Breast epithelium (tissue), 4 donors: ENCODE measurements at places on chromosomes 5 and 9. TPM values are rescaled to one million over a fixed set of nuclear protein-coding genes. Genes with fewer than 3 reads are reported as not detected.

DNA sequence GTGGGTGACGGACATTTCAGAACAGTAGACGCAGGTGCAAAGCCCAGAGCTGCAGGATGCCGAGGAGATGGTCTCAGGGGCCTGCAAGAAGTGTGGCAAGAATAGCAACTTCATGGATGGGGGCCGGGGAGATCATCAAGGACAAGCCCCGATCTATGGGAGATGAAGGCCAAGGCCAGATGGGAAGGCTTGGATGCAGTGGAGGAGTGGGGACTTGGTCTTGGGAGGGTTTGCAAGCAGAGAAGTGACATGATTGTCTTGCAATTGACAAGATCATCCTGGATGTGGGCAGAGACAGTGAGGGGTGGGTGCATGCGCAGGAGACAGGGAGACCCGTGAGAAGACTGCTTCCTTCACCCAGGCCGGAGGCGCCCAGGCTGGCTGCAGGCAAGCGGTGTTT lies 198.1 kb downstream of the CDK5RAP2 start:
- no peaks in the 10 kb centered on the region for H3K27me3 ChIP-seq
- no peak overlapping the region for H3K4me3 ChIP-seq
- H3K36me3 ChIP-seq: no peaks in the 10 kb centered on the region
- DNase-seq: no peak
- no peak overlapping the region for H3K27ac ChIP-seq

DNA sequence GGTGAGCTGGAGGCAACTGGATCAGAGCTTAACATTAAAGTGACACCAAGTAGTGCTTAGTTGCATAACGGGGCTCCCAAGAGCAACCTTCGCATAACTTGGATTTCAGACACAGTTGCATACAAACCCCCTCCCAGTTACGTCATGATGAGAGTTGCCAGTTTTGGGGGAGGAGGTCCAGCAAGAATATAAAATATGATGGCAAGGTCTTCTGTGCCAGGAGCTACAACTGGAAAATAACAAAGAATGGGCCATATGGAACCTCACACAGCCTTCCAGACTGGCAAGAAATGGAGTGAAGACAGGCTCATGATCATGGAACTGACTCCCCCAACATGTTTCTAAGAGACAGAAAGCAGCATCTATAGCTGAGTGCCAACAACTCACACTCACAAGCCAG lies 8.5 kb downstream of the SPOCK1 start:
- no peak overlapping the region for H3K27ac ChIP-seq
- no peak for DNase-seq
- H3K4me1 ChIP-seq: no peaks in the 10 kb centered on the region
- no peak overlapping the region for H3K4me3 ChIP-seq
- H3K27me3 ChIP-seq: no peaks in the 10 kb centered on the region

The HACD4 gene
- total RNA-seq: 5.1 TPM

DNA sequence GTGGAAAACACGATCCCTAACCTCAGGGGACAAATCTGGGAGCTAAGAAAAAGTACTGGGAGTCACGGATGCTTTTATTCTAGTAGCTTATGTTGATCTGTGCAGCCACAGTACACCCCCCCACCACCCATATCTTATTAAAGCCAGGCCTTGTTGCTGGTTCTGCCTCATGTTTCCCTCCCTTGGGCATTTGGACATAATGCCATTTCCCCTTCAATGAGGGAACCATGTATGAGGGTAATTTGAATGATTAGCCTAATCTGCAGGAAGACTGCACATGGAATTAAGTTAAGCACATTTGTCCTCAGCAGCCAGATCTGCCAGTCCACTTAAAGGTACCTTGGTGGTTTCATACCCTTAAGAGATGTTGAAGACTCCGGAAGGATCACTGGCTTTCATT lies 102.0 kb downstream of the ARHGAP26 start:
- peaks cover 16% of the 10 kb centered on the region for H3K4me1 ChIP-seq
- H3K27me3 ChIP-seq: no peaks in the 10 kb centered on the region
- H3K27ac ChIP-seq: peak overlapping the region; percentile 76
- no peak overlapping the region for H3K4me3 ChIP-seq
- H3K36me3 ChIP-seq: no peaks in the 10 kb centered on the region

The SYNPO gene
- 15.4 TPM for total RNA-seq

DNA sequence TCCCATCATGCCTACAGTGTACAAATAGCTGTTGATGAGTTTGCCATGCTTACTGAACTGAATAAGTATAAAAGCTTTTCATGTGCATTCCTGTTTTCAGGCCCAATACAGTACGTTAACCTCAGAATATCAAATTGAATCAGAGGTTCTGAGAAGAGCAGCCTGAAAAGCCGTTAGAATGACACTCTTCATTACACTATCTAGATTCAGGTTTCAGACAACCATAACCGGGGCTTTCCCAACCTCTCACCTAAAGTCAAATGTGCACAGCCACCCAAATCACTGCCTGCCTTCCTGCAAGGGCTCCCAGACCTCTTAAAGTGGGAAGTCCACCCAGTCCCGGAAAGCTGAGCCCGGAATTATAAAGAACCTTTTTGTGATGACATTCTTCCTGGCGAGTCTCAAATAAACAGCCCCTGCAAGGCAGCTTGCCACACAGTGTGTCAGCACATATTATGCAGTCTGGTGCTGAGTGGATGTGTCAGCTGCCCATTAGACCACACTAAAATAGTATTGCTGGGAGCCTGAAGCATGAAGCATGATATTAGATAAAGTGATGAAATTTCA lies 245.8 kb downstream of the TLE4 start:
- no peak for DNase-seq
- H3K27ac ChIP-seq: no peak overlapping the region
- no peaks in the 10 kb centered on the region for H3K36me3 ChIP-seq

The OR13D1 gene
- not detected for total RNA-seq

DNA sequence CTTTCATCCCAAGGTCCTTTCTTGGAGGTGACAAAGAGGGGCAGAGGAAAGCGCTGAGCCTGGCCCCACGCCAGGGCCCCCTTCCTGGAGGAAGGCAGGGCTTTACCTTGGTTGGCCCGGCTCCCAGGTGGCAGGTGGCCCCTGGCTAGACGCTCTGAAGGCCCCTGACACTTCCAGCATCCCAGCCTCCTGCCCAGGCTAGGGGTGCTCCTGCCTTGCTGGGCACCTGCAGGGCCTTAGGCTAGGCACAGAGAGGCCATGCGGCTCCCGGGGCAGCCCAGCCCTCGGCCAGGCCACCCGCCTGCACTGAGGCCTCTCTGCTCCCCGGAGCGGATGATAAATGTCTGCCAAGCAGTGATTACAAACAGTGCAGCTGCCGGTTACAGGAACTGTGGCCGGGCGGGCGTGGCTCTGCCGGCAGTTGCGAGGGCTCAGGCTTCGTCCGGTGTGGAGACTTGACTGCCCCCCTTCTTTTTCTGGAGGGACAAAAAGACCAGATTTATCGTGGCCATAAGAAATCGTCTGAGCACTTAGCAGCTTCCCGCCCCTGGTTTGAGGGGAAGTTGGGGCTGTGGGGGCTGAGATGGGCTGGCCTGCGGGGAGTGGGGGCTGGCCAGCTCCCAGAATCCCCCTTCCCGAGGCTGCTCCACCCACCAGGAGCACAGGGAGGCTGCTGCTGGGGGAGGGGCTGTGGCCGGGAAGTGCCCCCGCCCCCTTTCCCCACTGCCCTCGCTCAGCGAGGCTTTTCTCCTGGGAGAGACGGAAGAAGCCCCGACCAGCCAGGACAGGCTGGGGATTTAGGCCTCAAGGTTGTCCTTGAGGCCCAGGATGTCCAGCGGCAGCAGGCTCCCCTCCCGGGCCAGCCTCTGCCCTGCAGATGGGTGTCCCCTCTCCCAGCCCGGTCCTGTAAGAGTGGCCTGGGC lies 31.6 kb upstream of the UBAC1 start:
- H3K4me1 ChIP-seq: peaks cover 22% of the 10 kb centered on the region
- H3K4me3 ChIP-seq: peak overlapping the region; percentile 39
- peak; percentile 34 for DNase-seq
- H3K27ac ChIP-seq: peak overlapping the region; percentile 78

GRCh38 chr5:134427540-134428041 lies 15.9 kb upstream of the CDKN2AIPNL start:
- H3K36me3 ChIP-seq: no peaks in the 10 kb centered on the region
- no peak overlapping the region for H3K27ac ChIP-seq
- no peak overlapping the region for H3K4me3 ChIP-seq
- DNase-seq: no peak
- H3K4me1 ChIP-seq: no peaks in the 10 kb centered on the region
- no peaks in the 10 kb centered on the region for H3K27me3 ChIP-seq

GRCh38 chr5:91329283-91329682 lies 53.8 kb downstream of the ARRDC3 start:
- no peak for DNase-seq
- H3K36me3 ChIP-seq: no peaks in the 10 kb centered on the region
- H3K27ac ChIP-seq: no peak overlapping the region
- H3K4me3 ChIP-seq: no peak overlapping the region
- H3K27me3 ChIP-seq: no peaks in the 10 kb centered on the region

The CCDC107 gene
- 35.4 TPM for total RNA-seq

DNA sequence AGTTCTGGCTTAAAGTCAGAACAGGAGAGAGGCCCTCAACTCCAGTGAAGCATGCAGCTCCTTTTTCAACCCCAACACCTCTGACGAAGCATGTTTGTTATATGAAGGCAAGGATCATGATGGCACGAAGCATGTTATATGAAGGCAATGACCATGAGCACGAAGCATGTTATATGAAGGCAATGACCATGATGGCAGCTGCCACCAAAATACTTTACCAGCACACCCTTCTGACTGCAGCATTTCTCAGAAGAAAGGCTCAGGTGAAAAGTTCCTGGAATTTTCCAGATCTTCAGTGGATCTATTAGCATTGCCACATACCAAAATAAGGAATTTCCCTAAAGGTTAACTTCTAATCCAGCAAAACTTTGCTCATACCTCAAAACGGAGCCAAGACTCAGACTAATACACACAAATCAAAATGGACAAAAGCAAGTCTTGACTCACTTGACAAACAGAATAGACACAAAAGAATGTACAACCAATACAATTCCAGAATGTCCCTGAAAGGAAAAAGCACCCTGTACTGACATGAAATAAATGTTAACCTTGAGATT lies 217.4 kb downstream of the FANCC start:
- H3K36me3 ChIP-seq: no peaks in the 10 kb centered on the region
- peak overlapping the region; percentile 81 for H3K27ac ChIP-seq
- no peak overlapping the region for H3K4me3 ChIP-seq
- DNase-seq: no peak
- no peaks in the 10 kb centered on the region for H3K27me3 ChIP-seq
- H3K4me1 ChIP-seq: no peaks in the 10 kb centered on the region

DNA sequence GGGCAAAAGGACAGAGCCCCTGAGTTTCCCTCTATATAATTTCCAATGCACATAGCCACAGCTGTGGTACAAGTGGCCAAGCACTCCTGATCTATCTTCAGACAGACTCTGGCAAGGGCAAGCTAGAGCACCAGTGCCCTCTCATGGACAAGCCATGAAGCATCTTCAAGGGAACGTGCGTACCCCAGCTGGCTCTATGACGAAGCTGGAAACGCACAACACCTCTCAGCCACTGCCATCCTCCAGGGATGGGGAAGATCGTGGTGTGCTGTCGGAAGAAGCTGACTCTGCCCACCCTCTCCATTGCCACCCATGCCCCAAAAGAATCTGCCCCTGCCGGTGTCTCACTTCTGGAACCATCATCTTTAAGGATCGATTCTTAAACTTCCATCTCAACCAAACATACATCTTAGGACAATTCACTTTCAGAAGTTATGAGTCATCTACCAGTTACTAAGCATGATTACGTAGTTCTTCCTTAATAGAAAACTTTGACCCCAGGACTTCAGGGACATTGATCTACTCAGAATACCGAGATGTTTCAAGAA lies 482.9 kb downstream of the AGTPBP1 start:
- H3K27ac ChIP-seq: no peak overlapping the region
- H3K36me3 ChIP-seq: no peaks in the 10 kb centered on the region
- H3K4me3 ChIP-seq: peak overlapping the region; percentile 32
- no peaks in the 10 kb centered on the region for H3K4me1 ChIP-seq
- peak; percentile 55 for DNase-seq

DNA sequence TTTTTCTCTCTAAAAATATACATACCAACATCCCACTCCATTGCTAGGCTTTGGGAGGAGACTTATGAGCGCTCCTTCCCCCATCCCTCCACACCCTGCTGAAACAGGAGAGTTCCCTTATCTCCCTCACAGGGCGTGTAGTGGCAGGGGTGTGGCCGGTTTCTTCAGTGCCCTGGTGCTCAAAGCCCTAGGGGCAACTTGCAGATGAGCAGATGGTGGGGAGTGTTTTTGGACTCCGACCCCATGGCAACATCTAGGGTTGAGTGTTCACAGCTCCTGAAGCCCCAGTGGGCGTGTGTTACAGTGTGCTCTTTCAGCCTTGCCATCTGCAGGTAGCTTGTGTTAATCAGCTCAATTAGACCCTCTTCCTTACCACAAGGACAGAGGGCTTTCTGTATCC lies 409.5 kb downstream of the MAT2B start:
- no peaks in the 10 kb centered on the region for H3K4me1 ChIP-seq
- DNase-seq: no peak
- H3K27ac ChIP-seq: no peak overlapping the region
- no peaks in the 10 kb centered on the region for H3K36me3 ChIP-seq
- no peak overlapping the region for H3K4me3 ChIP-seq

GRCh38 chr5:142684508-142685041 lies 1.3 kb downstream of the FGF1 start:
- peaks cover 4% of the 10 kb centered on the region for H3K4me1 ChIP-seq
- H3K36me3 ChIP-seq: no peaks in the 10 kb centered on the region
- no peak for DNase-seq
- no peaks in the 10 kb centered on the region for H3K27me3 ChIP-seq

DNA sequence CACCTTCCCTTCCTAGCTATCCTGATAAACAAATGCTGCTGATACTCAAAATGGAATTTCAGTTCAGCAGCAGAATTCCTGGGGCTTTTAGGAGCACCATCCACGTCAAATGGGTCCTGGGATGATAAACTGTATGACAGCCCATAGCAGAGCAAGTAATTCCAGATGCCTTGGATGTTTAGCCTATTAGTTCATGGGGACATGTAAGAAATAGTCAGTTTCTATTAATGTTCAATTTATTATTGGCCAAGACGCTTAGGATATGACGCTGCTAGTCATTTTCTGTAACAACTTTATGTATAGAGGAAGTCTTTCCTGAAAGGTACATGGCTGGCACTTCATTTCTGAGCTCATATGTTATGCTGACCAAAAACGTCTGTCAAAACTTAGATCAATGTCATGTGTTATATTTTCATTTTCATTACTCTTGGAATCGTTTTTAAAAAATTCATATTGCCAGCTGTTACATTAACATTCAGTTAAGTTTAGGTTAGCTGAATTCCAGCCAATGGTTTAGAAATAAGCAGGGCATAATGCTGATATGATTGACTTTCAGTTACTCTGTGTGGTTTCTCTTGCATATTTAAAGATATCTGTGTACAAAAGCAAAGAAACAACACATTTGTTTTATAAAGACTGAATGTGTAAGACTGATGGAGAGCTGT lies 243.8 kb downstream of the CSNK1G3 start:
- H3K4me1 ChIP-seq: no peaks in the 10 kb centered on the region
- H3K36me3 ChIP-seq: no peaks in the 10 kb centered on the region
- DNase-seq: no peak
- H3K4me3 ChIP-seq: no peak overlapping the region
- no peak overlapping the region for H3K27ac ChIP-seq

The LURAP1L gene
- total RNA-seq: 25.2 TPM

- H3K4me3 ChIP-seq: no peak overlapping the region
- no peaks in the 10 kb centered on the region for H3K36me3 ChIP-seq
- peaks cover 4% of the 10 kb centered on the region for H3K27me3 ChIP-seq
- H3K4me1 ChIP-seq: no peaks in the 10 kb centered on the region
- DNase-seq: no peak
- no peak overlapping the region for H3K27ac ChIP-seq
These were observed 132.5 kb downstream of the HSD17B3 start for GRCh38 chr9:96169484-96169883.

The EPB41L4B gene
- total RNA-seq: 47.2 TPM

- no peaks in the 10 kb centered on the region for H3K4me1 ChIP-seq
- DNase-seq: no peak
- H3K36me3 ChIP-seq: no peaks in the 10 kb centered on the region
These were observed 49.7 kb downstream of the PTBP3 start for GRCh38 chr9:112283582-112284253.
